ENCODE measurements at places on chromosomes 5 and 9. TPM values are rescaled to one million over a fixed set of nuclear protein-coding genes. Genes with fewer than 3 reads are reported as not detected.

BHMT2 gene
- 14.9 TPM for total RNA-seq

KCNV2 gene
- not detected for total RNA-seq

ECSCR gene
- total RNA-seq: 1.5 TPM

TLR4 gene
- 7.4 TPM for total RNA-seq

Measured in articular chondrocyte of knee joint (primary cell).